ENCODE measurements at places on chromosomes 11 and 22.
A peak's percentile ranks its signal among the peaks of the same experiment; 100 is the strongest.

GRCh38 chr11:117396970-117397369, 69.3 kb downstream of the CEP164 start:
- no peak for DNase-seq

GRCh38 chr22:20008221-20008995, 8.2 kb downstream of the ARVCF start:
- DNase-seq: no peak

GRCh38 chr11:26283852-26284408, 48.0 kb upstream of the ANO3 start:
- no peak for DNase-seq

DNA sequence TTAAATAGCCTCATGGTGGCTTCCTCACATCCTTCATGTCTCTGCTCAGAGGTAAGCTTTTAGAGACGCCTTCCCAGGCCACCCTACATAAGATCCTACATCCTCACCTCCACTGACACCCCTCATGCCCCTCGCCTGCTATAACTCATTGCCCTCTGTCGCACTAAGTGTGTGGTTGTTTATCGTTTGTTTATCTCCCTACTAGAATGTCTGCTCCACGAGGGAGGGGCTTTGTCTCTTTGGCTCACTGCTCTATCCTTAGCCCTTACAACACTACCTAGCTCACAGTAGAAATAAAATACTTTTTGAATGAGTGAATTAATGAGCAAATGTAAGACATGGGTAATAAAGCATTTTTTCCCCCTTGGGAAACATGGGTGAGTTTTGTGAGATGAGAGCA, 1.3 kb upstream of the CBLIF start:
- no peak for DNase-seq

- no peak for DNase-seq
These were observed 65.7 kb downstream of the ETS1 start for GRCh38 chr11:128521682-128522054.

- DNase-seq: no peak
These were observed 25.8 kb upstream of the SLC22A12 start for GRCh38 chr11:64564947-64565889.

DNA sequence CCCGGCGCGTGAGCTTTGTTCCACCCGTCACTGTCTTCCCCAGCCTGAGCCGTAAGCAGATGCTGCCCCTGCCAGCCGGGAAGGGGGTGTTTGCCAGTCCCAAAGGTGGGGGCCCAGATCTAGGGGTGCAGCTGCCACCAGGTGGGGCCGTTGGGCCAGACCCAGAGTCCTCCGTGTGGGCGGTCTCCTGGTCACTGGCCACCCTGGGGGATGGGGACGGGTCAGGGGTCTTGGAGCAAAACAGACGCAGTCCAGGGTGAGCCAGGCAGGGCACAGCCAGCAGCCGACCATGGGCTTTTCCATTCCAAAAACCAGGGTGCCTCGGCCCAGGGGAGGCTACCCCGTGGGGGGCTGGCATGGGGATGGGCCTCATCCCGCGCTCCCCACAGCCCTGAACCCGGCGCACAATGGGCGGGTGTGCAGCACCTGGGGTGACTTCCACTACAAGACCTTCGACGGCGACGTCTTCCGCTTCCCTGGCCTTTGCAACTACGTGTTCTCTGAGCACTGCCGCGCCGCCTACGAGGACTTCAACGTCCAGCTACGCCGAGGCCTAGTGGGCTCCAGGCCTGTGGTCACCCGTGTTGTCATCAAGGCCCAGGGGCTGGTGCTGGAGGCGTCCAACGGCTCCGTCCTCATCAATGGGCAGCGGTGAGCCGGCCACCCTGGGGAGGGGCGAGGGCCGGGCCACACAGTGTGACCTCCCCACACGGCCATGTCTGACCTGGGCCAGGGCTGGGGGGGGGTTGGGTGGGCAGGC, 3.5 kb downstream of the MUC5B start:
- DNase-seq: peak; percentile 20

- no peak for DNase-seq
These were observed 889 bp upstream of the LHFPL7 start for GRCh38 chr22:24947383-24947782.

GRCh38 chr22:49961601-49962011, 1.0 kb downstream of the PIM3 start:
- DNase-seq: no peak

GRCh38 chr11:94636388-94636949, 69.3 kb downstream of the PIWIL4 start:
- no peak for DNase-seq

DNA sequence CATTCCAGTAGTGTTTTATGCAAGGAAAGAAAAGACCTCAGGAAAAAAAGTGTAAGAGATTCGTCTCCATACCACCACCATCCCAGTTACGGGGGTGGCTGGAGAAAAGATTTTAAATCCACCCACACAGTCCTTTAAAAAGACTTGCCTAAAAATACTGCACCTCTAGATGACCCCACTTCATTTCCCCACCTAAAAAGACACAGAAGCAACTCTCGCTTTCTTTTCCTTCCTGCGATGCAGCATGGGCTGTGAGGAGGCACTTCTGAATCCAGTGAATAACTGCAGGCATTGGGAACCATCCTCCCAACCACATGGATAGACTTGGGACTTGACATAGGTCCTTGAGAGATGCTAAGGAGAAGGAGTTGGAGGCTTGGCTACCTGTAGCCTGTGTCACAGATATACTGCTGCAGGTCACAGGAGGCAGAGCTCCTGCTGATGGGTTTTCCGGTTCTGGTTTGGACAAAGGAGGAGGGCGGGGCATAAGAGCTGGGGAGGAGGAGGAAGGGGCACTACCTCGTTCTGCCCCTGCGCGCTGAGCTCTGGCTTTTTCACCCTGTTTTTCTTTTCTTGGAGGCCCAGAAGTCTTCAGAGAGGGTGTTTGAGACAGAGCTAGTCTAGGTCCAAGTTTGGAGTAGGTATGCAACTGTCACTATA, 285.9 kb downstream of the NTM start:
- DNase-seq: no peak

GRCh38 chr11:73116636-73117035, 25.5 kb downstream of the FCHSD2 start:
- no peak for DNase-seq

DNA sequence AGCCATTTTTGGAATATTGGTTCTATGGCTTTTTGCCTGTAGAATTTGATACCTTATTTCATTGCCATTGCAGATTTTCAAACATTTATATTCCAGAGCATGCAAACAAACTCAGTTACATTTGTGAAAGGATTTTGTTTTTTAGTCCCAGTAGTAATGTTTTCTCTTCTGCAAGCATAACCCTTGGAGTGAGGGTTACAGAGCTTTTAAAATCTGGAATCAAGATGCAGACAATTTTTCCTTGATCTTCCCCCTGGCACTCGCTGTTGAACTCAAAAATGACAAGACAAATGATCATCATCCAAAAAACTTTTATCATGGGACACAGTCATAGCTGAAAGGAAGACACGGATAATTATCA, 20.8 kb downstream of the BBOX1 start:
- no peak for DNase-seq

GRCh38 chr11:110098645-110099044, 5.5 kb downstream of the ZC3H12C start:
- DNase-seq: no peak

GRCh38 chr11:128725630-128726319, 31.9 kb downstream of the FLI1 start:
- peak; percentile 39 for DNase-seq

DNA sequence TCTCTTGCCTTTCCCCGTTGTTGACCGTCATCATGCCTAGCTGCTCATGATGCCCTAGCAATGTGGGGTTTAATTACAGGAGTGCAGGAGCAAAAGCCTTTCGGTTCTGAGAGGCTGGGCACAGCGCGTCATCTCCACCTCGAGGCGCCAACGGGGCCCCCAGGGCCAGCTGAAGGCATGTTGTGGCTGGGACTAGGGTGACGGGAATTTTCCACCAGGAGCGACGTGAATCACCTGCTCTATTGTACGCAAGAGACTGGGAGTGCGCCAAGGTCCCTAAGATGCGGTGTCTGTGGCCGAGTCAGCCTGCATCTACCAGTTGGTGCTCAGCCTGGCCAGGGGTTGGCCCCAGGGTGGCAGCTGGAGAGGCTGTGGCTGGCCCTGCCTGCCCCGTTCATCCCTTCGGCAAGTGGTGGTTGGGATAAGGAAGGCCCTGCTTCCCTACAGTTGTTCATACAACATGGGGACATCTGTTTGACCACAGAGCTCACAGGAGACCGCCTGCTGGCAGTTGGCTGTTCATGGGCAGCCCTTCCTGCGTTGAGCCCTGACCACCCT, 1175.6 kb downstream of the BRD1 start:
- DNase-seq: no peak

- DNase-seq: no peak
These were observed 6.0 kb upstream of the SLC35C1 start for GRCh38 chr11:45798793-45799441.

GRCh38 chr11:12784445-12784844, 110.2 kb downstream of the TEAD1 start:
- no peak for DNase-seq

DNA sequence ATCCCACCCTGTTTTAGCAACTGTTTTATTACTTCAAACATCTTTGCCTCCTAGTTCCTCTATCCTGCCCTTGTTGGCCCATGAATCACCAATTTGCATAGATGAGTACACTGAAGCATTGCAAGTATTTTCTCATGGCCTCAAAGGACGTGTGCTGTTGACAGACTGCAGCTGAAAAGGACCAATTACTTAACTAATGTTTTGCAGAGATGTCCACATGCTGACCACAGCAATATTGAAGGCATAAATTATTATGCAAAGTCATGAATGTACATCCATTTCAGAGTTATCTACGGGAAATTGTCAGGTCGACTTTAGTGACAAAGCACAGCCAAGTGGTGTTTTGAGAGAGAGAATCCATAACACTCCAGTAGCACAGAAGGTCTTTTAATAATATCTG, 64.8 kb downstream of the CADM1 start:
- no peak for DNase-seq

Measured in activated CD8-positive, alpha-beta memory T cell treated with anti-CD3 and anti-CD28 coated beads, Interleukin-2, amount 50 U/mL, for 4 hours (primary cell).